NCI-H1694 treated with DMSO at 0.1 percent for 48 hours (cell line): ENCODE measurements at places on chromosomes 11 and 22.

GRCh38 chr11:69342588-69343330 is 48.8 kb downstream of the MYEOV start:
- DNase-seq: no peak

GRCh38 chr11:16891165-16891564 is 123.0 kb downstream of the PLEKHA7 start:
- DNase-seq: no peak

GRCh38 chr22:19799322-19800190 is 39.0 kb downstream of the TBX1 start:
- DNase-seq: no peak

DNA sequence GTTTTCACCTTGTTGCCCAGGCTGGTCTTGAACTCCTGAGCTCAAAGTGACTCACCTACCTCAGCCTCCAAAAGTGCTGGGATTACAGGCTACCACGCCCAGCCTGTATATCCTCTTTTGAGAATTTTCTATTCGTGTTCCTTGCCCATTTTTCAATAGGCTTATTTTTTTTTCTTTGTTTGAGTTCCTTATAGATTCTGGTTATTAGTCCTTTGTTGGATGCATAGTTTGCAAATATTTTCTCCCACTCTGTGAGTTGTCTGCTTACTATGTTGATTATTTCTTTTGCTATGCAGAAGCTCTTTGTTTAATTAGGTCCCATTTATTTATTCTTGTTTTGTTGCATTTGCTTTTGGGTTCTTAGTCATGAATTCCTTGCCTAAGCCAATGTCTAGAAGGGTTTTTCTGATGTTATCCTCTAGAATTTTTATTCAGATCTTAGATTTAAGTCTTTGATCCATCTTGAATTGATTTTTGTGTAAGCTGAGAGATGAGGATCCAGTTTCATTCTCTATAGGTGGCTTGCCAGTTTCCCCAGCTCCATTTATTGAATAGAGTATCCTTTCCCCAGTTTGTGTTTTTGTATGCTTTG is 17.7 kb upstream of the ZBED5 start:
- no peak for DNase-seq
